ENCODE measurements at places on chromosomes 2 and 18. TPM values are rescaled to one million over a fixed set of nuclear protein-coding genes. Genes with fewer than 3 reads are reported as not detected.

Gene MGAT4A
- 3.1 TPM for total RNA-seq

Gene GPR39
- total RNA-seq: 6.9 TPM

Gene OSBPL6
- total RNA-seq: 6.8 TPM

Gene NCKAP5
- total RNA-seq: 0.83 TPM

Gene ANKRD30B
- not detected for total RNA-seq

Gene ADRA2B
- 0.06 TPM for total RNA-seq

Gene SLC5A7
- not detected for total RNA-seq

Gene CKAP2L
- 12.3 TPM for total RNA-seq

Gene PLEK
- total RNA-seq: not detected

Gene LOXHD1
- not detected for total RNA-seq

Gene ALPI
- total RNA-seq: not detected

Gene ZRANB3
- 6.0 TPM for total RNA-seq

Gene MYOM1
- 0.41 TPM for total RNA-seq

Gene L3MBTL4
- total RNA-seq: not detected

Gene CDH20
- not detected for total RNA-seq

Gene SKOR2
- total RNA-seq: not detected

Gene ASIC4
- total RNA-seq: 0.09 TPM

Gene FOSL2
- 83.9 TPM for total RNA-seq

Gene PROKR1
- total RNA-seq: not detected

Data from A549 treated with Hydrocortisone at 1 μM for 4 hours (cell line).